ENCODE measurements at places on chromosomes 5 and 9.

GRCh38 chr5:82584631-82585030 lies 306.5 kb upstream of the RPS23 start:
- no peak for ATAC-seq

DNA sequence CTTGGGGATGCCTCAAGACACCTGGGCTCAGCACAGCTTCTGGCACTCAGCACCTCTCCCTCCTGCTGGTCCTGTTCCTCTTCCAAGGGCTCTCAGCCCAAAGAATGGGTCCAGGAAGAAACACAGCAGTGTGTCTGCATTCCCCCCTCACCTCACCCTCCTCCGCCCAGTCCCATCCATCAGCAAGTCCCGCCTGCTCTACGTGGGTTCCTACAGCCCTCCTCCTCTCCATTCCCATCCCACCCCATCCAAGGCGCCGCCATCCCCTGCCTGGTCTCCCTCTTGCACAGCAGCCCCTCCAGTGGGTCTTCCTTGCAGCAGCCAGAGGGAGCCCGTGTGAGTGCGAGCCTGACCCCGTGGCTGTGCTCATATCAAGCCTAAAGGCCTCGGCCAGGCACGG lies 52.3 kb upstream of the RPL26L1 start:
- ATAC-seq: no peak

DNA sequence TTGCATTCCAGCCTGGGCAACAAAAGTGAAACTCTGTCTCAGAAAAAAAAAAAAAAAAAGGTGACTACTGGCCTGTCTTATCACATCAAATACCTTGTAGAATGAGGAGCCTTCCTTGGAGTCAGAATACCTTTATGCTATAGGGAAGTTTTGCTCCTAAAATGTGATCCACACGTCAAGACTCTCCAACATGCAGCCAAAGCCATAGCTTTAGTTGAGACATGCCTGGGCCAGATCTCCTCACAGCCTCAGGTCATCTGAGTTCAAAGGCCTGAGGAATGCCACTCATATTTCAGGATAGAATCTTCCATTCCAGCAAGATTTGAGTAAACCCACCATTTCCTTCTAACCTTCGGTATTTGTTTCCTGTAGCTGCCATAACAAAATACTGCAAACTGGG lies 13.7 kb upstream of the SOWAHA start:
- ATAC-seq: no peak

GRCh38 chr5:135443161-135443960 lies 3.8 kb downstream of the DCANP1 start:
- no peak for ATAC-seq

DNA sequence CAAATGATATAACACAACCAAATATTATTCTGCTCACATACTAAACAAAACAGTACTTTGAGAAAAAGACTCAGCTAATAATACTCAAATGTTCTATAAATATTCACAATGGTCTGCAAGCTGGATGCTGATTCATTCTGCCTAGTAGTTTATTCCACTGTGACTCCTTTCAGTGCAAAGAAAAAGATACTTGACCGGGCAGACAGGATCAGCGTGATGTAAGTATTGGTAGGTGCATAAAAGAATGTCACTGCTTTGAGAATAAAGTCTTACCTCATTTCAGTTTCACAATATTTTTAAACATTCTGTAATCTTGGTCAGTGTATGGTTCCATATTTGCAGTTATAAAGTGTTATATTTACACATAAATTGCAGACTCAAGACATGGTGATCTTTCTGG lies 223.0 kb upstream of the NUDT12 start:
- ATAC-seq: peak; percentile 36

DNA sequence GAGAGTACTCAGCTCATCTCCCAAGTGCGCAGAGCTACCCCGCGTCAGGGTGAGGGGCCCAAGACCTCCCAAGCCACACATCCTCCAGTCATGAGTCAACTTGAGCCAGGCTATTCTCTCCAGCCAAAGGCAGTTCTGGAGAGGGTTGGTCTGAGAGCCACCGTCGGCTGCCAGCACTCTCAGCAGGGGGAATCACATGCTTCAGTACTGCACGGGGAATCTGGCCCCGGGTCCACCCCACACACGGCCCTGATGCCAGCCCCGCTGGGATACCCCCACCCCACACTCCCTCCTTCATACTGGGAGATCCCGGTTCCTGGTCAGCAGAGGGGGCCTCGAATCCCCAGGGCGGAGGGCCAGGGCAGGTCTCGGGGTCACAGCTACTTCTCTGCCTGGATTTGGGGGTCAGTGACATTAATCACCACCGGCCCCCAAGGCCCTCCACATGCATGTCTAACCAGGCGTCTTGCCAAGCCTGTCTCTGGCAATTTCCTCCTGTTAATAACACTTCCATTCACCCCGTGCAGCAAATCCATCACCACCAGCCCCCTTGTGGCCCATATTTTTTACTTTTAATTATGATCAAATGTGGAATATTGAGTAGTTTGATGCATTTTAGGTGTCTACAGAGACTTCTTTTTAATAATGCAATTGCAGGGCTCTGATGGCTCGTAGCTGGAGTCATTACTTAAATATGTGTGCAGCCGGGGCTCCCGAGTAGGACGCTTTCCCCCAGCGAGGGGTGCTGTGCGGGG lies 102.9 kb upstream of the PPP1R26 start:
- ATAC-seq: peak; percentile 50

- ATAC-seq: no peak
These were observed 216.5 kb downstream of the ARL15 start for GRCh38 chr5:54093861-54094260.

DNA sequence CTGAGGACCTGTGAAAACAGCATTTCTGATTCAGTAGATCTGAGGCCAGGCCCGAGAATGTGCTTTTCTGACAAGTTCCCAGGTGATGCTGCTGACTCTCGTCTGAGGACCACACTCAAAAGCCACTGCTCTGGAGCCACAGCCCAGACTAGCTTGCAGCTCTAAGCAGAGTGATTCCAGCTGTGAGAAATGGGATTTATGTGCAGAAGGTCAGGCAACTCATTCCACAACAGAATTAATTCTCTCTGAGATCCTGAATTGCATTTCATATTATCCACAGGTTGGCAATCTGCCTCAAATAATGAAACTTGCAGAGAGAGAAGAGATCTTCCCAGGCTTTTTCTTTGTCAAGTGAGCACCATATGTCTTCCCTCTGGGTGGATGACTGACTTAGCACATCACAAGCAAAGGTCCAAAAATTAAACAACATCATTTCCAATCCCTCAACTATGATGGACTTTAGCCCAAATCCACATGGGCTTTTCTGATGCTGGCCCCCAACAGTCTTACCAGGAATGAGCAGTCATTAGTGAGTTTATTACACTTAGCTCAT lies 140.2 kb downstream of the ALDH1A1 start:
- no peak for ATAC-seq

All from motor neuron (in vitro differentiated cells).